ENCODE measurements at places on chromosomes 5 and 9.
A peak's percentile ranks its signal among the peaks of the same experiment; 100 is the strongest.

DNA sequence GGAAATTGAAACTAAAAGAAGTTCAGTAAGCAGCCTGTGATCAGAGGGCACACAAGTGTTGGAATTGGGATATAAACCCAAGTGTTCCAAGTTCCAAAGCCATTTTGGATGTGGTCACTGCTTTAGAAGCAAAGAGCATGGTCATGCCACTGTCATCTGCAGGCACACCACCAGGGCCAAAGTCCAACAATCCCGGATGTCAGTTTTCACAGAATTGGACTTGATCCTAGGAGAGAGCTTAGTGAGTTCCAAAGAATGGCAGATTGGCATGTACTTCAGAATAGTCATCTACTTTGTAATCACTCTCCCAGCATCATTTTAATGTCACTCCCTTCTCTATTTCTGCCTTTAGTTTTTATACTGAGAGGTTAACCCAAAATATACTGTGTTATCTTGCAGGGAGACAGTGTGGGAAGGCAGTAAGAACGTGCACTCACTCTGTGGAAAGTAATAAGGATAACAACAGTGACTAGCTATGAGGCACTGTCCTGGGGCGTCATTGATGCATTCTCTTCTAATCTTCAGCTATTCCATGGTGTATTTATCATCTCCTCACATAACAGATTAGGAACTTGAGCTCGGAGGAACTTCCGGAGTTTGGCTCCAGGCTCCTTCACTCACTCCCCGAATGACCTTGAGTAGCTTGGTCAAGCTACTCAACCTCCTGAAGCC lies 388.0 kb downstream of the ACTL7B start:
- no peak for DNase-seq

GRCh38 chr5:34480810-34481528 lies 175.2 kb upstream of the RAI14 start:
- DNase-seq, result no peak

GRCh38 chr9:107087222-107087621 lies 195.9 kb upstream of the RAD23B start:
- no peak for DNase-seq

GRCh38 chr5:56585461-56585860 lies 229.9 kb upstream of the MAP3K1 start:
- peak; percentile 37 for DNase-seq

DNA sequence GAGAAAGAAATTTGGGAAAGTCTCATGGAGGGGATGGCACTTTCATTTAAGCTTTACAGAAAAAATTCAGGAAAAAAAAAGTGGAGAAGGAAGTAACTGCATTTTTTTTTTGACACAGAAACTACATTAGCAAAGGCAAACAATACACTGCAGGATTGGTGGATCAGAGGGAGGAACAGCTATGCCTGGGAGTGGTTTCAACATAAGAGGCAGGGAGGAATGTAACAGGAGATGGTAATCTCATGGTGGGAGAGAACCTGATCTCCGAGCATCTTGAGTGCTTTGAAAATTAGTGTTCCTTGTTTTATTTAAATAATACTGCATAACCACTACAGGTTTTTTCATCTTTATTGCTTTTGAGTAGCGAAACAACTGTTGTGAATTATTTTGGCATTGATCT lies 249.4 kb downstream of the FAM170A start:
- no peak for DNase-seq

DNA sequence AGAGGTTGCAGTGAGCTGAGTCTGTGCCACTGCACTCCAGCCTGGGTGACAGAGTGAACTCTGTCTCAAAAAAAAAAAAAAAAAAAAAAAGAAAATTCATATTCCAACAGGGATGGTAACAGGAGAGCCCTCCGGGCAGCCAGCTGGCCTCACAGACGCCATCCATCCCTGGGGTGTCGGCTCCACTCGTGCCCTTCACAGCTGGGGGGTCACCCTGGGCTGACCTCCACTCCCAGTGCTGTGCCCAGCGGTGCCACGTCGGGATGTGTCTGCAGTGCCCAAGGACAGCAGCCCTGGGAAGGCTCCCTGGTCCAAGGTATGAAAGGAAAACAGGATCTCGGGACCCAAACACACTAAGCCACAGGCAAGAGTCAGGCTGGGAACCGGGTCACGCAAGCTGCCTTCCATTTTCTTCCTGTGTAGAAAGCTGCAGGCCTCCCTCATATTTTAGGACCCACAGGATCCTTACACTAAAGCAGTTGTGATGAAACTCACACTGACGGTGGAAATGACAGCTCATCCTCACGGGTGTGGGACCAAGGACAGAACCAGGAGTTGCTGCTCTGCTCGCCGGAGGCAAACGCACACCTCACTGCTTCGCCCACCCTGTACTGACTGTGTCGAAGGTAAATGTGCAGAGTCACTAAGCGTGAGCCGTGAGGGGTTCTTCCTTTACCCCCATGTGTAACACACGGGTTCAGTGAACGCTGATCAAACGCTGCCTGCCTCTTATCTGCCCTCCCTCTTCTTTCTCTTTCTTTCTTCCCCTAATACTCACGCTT lies 5.3 kb downstream of the SLC12A7 start:
- DNase-seq, result no peak

DNA sequence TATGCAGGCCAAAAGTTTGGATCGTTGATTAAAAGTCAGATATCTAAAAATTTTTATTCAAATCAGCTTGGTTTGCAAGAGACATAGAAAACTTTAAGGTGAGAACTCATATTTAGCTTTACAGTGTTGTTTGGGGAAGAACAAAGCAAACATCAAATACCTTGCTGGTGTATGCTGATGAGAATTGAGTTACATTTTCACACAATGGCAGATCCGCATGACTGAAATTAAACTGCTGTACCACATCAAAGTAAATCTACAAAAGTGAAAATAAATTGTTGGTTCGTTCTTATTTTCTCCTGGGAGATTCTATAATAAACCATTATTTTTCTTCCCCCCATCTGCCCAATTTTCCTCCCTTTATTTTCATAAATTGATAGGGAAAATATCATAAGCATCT lies 198.2 kb upstream of the PCSK5 start:
- DNase-seq, result no peak

DNA sequence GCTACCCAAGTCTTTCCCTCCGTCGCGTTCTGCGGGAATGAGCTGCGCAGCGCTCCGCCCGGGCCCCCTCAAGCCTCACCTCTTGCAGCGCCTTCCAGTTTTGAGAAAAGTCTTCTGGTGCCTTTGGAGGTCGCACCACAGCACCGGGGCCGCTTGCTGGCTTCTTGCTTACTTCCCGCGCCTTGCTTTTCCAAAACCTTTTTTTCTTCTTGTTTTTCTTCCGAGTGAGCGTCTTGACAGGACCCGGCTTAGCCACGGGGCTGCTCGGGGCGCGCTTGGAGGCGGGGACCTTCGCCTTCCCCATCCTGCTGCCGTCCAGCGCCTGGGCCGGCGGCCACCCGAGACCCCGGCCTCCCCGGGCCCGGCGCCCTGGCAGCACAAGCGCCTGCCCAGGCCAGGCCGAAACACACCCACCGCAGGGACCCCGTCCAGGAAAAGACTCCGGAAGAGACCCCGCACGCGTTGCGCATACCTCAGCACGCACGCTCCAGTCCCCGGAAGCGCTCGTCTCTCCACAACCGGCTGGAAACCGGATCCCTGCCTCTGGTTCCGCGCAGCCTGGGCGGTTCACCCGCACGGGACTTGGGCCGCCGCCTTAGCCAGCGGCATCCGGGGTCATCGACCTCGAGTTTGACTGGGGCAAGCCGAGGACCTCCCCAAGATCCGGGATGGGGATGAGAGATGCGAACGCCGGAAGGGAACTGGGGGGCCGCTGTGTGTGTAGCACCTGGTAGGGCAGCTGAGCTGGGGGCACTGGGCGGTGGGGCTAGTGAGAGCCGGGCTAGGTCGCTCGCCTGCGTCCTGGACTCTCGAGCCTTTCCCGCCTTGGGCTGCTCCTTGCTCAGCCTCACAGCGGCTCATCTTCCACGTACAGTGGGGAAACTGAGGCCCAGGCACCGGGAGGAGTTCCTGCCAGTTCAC lies at the start of gene REXO4:
TSS of gene REXO4 (minus strand) at position 470 of the 921 bp plus-strand sequence. CDS start at position 304, 166 bp downstream.
- DNase-seq, result peak; percentile 78

- DNase-seq, result peak; percentile 69
Observed at GRCh38 chr9:21833090-21833801, 30.8 kb downstream of the MTAP start.

- no peak for DNase-seq
Observed at GRCh38 chr9:124594673-124595072, 87.5 kb upstream of the NR5A1 start.

- DNase-seq, result no peak
Observed at GRCh38 chr5:176822793-176823481, 12.6 kb downstream of the UNC5A start.

Data from NCI-H1105 treated with DMSO at 0.1 percent for 48 hours (cell line).